Fibroblast of the aortic adventitia (primary cell): ENCODE measurements at places on chromosomes 13 and 19.

- DNase-seq = no peak
These were observed 24.2 kb upstream of the NANOS2 start for GRCh38 chr19:45938733-45939319.

DNA sequence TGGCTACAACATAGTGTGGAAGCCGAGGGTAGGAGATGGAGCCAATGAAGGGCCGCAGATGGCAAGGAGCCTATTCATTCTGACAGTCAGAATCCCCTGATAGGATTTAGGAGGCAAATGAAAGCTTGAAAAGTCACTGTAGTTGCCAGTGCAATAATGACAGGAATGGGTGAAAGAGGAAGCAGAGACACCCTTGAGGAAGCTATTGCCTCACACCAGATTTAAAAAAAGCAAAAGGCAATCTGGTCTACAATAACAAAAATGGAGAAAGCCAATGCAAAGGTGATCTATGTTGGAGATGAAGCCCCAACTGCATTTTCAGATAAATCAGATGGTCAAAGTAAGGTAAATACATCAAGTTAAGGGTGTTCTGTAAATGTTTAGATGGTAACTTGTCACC lies 158.5 kb downstream of the TUBA3C start:
- no peak for DNase-seq

DNA sequence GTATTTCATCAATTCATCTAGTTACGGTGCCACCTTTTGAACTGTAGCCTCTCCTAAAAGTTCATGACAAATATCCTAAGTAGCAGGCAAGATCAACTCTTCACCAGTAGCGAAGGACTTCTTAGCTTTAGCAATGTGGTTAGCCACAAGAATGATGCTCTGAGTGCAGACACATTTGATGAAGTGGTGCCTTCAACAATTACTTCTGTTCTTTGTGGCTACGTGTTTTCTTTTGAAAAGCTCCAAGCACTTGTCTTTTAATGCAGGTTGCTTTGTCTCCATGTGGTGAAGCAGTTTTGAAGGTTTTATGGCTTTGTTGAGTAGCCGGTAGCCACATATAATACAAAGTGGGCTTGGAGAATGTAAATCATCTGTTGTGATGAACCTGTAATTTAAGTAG lies 194.7 kb downstream of the B3GLCT start:
- no peak for DNase-seq

DNA sequence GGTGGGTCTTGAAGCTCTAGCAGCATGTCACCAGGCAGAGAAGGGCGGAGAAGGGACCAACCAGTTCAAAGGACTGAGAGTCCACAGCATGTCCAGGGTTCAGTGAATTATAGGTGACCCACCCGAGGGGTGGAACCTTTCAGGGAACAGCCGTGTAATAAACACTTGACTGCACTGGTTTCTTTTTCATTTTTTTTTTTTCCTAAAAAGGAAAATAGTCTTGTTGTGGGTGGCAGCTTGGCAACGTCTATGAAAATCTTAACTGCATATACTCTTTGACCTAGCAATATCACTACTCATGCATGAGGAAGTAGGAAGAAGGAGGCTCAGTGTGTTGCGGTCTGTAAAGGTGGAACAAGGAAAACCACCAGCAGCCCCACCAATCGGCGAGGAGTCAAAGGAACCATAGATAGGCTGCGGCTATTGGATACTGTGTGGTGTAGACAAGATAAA lies 13.0 kb upstream of the MYH14 start:
- DNase-seq = no peak

DNA sequence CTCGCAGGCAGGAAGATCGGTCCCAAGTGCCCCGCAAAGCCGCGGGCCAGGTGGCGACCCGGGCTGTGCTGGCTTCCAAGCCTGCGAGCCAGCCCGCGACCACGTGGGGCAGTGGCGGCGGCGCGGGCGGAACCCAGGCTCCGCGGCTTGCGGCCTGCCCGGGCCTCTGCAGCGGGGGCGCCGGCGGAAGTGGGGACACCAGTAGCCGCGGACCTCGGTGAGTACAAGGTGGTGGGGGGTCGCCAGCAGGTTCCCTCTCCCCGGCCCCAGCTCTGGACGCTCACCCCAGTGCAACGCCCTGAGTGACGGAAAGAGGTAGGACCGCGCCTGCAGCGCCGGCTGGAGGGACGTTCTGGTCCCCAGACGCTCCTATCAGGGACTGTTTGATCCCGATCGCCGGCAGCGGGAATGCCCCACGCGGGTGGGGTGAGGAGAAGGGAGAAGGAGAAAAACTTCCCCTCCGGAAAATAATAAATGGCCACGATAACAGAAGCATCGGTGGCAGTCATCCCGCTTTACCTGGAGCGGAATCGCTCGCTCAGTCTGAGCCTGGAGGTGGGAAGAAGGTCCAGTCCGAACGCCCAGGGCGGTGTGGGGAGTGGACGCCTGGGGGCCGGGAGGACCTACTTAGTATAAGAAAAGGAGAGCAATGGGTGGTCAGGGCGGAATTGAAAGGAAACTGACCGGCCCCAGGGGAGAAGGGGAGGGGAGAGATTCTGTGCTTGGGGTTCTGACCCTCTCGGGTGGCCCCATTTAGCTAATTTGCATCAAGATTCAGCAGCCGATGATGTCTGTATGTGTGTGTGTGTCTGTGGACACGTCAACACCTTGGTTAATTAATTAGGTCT lies at the start of gene GEMIN7:
Gene GEMIN7 (plus strand): TSS at position 198 of the 848 bp plus-strand sequence. CDS start 10,855 bp downstream, outside the sequence.
- peak; percentile 63 for DNase-seq

DNA sequence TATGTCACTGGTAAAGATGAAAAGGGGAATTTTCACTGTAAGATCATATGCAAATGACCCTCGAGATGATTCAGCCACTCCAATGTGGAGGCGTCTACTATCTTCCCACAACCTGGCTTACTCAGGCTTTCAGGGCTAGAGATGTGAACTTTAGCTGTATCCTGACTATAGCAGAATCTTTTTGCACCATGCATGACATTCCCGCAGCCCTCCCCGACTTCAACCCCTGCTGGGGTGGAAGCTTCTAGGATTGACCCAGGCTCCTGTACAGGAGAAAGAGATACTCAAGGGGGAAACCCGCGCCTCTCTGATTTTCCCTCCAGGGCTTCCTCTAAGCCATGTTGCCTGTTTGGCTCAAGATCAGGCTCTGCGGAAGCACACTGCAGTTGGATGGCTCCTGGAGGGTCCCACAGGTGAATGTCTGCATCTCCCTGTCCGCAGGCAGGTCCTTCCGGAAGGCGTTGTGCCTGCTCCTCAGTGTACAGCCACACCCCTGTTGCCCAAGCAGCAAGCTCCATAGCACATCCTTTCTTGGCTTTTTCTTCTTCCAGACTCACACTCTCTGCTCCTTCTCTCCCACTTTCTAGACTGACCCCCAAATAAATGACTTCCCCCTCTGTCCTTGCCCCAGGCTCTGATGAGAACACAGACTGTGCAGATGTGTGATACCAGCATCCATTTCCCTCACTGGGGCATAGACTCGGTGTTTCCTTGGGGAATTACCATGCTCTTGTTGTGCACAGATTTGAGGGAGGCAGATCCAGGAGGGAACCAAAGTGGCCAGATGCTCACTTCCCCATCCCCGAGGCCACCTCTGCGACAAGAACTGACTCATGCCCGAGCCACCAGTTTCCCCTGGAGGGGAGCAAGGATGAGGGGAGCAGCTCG lies 29.1 kb upstream of the POP4 start:
- DNase-seq = peak; percentile 5

DNA sequence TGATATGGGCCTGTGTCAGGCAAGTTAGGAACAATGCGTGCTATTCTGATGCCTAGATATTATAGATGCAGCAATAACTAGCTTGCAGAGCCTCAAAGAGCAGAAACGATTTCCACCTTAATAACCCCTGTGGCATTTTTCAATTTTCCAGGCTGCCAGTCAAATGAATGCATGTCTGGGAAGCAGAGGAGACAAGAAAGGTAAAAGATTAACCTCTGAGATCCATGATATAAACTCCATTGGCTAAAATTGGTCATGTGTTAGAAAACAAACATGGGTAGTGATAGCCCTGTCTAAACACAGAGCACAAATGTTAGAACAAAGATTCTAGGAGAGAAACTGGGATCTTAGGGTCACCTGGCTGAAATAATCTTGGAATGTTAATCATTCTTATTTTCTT lies 811.1 kb downstream of the DIAPH3 start:
- DNase-seq = no peak

DNA sequence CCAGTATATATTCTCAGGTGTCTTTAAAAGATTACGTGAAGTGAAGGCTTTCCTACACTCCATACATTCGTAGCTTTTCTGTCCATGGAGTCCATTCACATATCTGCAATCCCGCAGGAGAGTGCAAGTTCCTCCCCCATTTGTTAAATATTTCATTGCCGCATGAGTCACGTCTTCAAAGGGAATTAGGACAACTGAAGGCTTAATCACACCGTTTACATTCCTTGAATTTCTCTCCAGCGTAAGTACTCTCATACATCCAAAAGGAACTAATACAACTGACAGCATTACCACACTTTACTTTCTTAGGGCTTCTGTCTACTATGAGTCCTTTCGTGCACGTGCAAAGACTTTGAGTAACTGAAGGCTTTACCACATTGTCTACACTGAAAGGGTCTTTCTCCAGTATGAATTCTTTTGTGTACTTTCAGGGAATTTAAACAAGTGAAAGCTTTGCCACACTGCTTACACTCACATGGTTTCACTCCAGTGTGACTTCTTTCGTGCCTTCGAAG lies 29.0 kb upstream of the ZNF564 start:
- DNase-seq = no peak

- no peak for DNase-seq
These were observed 210.2 kb downstream of the KCNRG start for GRCh38 chr13:50225193-50226155.

DNA sequence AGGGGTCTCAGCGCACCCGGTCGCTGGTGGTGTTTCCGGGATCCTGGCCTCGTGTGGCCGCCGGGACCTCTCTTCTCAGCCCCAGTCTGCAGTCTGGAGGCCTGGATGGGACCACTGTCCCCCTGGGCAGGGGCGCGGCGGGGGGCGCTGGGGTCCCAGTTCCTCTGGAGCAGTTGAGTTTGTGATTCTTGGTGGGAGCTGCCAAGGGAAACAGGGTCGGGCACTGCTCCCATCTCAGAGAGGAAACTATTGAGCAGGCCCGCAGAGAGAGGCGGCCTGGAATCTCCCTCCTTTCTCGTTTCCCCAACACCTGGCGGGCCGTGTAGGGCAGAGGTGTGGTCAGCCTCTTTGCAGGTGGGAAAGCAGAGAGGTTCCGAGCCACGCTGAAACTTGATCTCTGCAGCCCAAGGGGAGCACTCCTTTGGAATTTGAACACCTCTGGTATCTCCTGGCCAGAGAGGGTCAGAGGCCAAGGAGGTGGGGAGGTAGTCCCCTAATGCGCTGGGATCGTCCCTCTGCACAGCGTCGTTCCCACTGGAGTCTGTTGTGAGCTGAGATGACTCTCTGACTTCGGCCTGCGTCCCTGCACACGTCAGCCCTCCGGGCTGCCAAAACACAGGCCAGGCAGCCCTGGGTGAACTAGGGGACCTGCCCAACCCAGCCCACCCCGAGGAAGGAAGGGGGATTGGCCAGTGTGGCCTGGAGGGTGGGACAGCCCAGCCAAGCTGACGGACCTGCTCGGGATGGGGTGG lies 741 bp downstream of the PLEKHF1 start:
- peak; percentile 87 for DNase-seq

GRCh38 chr13:35293579-35294226 lies 182.8 kb downstream of the MAB21L1 start:
- no peak for DNase-seq

DNA sequence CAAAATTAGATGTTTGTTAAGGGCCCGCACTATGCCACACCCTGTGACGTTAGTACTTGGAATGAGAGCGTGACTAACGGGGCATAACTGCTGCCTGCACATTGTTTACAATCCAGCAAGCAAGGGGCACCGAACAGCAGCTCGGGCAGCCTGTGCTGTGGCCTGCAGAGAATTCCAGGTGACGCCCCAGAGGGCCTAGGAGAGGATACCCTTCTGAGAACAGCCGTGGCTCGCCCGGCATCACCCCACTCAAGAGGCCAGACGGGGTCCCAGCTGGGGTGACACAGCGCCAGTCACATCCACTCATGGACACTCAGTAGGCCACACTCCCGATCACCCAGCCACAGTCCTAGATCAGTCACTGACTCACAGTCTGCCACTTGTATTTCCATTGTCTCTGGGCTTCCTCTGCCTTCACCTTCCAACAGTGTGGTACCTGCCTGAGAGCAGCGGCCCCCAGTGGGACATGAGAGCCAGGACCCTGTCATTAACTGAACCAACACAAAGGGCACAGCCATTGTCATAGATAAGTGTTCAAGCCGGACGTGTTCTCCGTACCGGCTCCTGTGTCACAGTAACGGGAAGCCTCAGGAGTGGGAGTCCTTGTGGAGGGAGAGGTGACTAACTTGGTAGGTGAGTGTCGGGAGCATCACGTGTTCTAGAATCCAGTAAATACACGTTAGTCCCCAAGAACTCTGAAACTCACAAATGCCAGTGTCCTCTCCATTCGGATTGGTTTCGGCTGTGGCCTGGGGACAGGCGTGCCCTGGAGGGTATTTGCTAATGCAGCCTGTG lies 7.5 kb downstream of the ZNF331 start:
- DNase-seq = peak; percentile 84

- DNase-seq = no peak
These were observed 89.2 kb downstream of the CACNA1A start for GRCh38 chr19:13417054-13417453.

DNA sequence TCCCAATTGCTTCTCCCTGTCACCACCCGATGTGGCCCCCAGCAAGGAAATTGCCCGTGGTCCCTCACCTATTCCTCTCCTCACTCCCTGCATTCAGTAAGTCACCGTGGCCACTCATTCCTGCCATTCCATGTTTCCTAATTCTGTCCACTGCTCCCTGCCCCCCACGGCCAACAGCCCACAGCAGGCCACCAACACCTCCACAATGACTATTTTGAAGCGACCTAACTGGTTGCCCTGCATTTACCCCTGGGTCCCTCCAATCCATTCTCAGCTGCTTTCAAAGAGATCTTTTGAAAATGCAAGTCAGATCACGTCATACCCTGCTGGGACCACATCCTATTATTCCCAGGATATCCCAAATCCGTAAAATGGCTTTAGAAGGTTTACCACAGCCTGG lies 210.4 kb downstream of the DCLK1 start:
- no peak for DNase-seq

GRCh38 chr13:112733112-112733511 lies 43.3 kb downstream of the ATP11A start:
- DNase-seq = no peak

DNA sequence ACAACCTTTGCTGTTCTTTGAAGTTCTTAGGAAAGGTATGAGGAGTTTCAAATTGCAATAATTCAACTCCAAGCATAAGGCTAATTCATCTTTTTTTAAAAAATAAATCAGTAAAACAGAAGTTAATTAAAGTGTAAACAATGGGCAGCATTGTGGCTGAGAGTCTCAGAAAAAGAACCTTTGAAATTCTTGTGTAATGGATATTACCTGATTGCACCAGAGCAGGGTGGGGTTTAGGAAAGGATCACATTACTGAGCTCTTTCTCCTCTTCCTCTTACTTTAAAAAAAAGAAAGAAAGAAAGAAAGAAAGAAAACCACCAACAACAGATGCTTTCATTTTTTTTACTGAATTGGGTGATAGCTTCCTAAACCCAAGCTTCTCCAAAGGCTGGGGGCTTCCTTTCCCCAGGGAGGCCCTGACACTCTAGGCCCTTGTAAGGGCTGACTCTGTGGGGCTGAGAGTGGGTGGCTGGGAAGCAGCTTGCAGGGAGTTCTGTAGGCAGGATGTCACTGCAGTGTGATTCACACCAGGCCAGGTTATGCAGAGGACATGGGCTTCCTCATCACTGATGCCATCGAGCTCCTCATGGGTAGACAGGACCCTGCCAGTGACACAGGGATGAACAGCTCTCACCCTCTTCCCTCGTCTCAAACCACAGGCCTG lies 564.5 kb downstream of the FGF9 start:
- no peak for DNase-seq
